ENCODE measurements at places on chromosomes 5 and 9.

- DNase-seq: peak; percentile 2
Observed at GRCh38 chr5:75335952-75336614, 937 bp upstream of the HMGCR start.

- no peak for DNase-seq
Observed at GRCh38 chr5:148381906-148382305, 1.9 kb upstream of the FBXO38 start.

DNA sequence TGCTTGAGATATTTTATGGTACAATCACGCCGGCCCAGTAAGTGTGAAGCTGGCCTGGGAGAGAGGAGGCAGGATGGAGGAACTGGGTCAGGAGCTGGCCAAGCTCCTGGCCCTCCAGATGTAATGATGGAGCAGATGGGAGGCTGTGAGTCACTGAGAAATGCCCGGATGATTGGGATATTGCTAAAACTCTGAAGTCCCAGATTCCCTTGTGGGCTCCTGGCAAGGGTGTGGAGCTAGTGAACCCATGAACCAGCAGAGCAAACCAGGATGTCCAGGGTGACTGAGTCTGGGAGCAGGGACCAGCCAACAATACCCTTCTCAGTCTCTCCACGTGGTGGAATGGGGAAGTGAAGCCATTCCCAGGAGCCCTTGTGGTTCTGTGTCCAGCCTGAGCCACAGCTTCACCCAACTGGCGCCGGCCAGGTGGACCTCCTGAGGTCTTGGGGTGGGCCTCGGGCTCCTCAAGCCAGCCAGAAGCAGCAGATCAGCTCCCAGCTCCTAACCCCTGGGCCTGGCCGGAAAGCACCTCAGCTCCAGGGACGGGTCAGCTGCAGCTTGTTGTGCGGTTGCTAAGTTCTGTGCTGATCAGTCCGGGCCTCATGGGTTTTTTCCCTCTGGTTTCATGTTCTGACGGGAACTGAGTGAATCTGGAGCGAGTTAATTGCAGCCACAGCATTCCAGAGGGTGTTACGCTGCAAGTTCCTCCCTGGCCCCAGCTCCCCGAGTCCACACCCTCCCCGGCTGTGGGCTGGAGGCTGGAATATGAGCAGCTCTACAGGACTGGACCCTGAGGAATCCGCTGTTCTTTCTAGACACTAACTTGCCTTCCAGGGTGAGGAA is 37.6 kb downstream of the DUSP1 start:
- DNase-seq: no peak

GRCh38 chr9:82969291-82969690 is 93.7 kb downstream of the RASEF start:
- no peak for DNase-seq

DNA sequence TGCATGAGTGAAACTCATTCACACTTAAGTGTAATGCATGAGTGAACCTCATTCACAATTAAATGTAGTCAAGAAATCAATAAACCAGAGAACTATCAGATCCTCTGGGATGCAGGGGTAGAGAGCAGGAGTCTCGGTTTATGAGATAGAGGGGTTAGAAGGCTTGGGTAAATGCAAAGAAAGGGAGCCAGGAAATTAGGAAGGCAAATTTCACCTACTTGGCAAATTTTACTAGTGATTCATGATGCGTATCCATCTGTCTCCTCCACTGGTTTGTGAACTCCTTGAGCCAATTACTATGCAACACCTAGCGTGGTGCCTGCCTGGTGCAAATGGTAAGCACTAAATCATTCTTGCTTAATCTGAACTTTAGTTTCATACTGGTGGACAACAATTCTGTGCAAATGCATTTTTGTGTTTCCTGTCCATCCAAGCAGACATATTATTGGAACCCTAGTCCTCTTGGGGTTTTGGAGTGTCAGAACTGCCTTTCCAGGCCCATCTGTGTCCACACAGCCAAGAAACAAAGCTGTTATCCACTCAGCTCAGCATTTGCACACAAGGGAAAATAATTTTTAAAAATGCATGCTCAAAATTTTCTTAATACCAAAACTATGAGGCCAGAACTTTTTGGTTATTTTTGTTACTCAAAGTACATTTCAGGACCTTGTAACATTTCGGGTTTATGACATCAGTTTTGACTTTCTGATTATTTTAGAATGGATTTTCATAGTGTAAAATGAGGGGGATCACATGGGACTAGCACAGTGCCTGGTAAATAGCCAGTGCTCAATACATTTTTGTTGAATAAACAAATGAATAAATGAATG is 5.2 kb downstream of the HAPLN1 start:
- DNase-seq: no peak

- no peak for DNase-seq
Observed at GRCh38 chr5:141821430-141821925, 56.7 kb downstream of the PCDH1 start.

- no peak for DNase-seq
Observed at GRCh38 chr5:91670563-91670962, 287.4 kb upstream of the ARRDC3 start.

DNA sequence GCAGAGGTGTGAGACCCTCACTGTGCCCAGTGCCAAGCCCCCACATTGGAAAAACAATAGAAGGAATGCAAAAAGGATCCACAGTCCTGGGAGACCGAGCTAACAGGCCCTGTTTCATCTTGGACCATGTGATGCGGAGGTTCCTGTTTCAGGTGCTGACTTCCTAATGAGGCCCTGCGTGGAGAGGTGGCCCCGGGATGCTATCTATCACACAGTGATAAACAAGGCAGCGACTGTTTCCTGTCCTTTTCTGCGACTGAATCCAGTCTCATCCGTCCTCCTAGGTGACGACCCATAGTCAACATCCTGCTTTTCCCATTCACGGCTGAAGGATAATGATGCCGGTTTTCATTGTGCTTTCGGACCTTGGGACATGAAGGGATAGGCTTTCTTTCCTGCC is 56.4 kb upstream of the BOD1 start:
- no peak for DNase-seq

DNA sequence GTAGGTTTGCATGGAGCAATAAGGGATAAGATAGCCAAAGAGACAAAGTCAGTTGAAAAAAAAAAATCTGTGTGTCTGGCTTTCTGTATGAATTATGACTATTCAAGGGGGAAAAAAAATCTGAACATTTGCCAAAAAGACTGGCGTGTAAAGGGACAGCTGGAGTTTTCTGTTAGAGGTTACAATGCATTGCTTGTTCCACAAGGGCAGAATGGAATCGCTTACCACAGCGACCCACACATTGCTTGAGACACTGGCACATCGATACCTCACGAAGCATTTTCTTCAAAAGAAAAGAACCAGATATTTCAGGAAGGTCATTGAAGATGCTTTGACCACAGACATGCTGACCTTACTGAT is 327.8 kb downstream of the TMEM167A start:
- no peak for DNase-seq

GRCh38 chr5:80357671-80358070 is 37.9 kb downstream of the SPZ1 start:
- no peak for DNase-seq

DNA sequence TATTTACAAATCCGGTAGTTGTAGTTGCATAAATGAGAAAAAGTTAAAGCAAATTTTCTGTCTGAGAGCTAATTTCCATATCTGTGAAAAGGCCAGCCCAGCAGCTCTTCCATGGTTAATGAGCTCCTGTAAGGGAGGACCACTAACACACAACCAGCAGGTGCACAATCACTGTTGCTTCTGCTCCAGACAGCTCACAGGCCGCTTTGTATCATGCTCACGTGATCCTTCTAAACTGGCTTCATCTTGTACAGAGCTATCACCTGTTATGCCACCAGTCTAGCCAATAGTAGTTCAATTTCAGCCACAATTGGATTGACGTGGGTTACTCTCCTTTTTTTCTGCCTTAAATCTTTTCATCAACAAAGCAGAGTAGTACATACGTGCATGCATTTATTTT is 38.3 kb upstream of the FBXL17 start:
- no peak for DNase-seq

GRCh38 chr9:81598123-81598497 is 91.2 kb downstream of the TLE1 start:
- no peak for DNase-seq

- no peak for DNase-seq
Observed at GRCh38 chr9:91496351-91496750, 72.7 kb upstream of the NFIL3 start.

DNA sequence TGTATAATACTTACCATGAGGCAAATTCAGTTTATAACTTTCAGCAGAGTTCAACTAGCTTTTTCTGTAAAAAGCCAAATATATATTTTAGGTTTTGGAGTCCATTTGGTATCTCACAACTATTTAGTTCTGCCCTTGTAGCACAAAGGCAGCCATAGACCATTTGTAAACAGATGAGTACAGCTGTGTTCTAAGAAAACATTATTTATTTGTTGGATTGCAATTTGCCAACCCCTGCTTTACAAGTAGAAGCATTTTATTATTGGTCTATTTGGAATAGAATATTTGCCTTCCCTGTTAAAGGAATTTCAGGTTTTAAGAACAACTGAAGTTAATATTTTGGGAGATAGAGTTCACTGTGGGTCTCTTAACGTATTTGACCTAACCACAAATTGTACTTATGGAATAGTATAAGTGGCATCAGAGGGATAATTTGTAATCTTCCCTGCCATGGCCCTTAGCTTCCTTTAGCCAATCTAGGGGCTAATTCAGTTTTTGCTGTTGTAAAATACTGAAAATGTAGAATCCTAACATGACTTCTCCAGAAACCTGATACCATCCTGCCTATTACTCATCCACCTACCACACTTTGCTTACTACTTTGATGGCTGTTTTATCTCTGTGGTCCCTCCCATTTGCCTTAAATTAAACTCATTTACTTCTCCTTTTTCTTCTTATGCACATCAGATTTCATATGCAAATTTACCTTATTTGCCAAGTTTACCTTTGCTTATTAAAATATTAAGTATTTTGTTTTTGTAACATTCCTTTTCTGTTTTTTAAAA is 109.2 kb downstream of the DMXL1 start:
- DNase-seq: no peak

DNA sequence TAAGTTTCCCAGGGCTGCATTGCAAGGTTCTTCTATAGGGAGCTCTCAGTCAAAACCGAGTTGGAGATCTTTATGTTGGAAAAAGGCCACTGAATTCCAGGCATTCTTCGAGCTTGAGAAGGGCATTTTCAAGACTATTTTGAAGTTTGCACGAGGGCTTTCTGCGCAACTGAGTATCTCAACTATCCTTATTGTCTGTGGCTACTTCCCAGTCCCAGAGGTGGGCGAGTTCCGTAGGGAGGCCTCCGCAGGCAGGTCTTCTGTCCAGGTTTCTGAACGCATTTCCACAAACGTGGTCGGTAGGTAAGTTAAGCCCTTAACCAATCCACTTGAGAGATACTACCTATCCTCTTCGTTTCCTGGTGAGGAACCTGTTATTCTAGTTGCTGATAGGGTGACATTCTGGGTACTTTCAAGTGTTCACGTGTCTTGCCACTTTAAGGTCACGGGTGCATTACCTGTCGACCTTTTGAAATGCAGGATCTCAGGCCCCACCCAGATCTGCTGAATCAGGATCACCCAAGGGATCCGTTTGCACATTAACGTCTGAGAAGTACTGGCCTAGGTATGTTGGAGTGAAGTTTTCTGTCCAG is 51.4 kb upstream of the TJP2 start:
- no peak for DNase-seq

- DNase-seq: no peak
Observed at GRCh38 chr9:110672873-110673510, 4.4 kb downstream of the MUSK start.
